Fibroblast of skin of right quadriceps (primary cell): ENCODE measurements at places on chromosomes 2 and 18.
A peak's percentile ranks its signal among the peaks of the same experiment; 100 is the strongest.

GRCh38 chr2:222743251-222743812, 71.9 kb downstream of the MOGAT1 start:
- no peak for DNase-seq

- DNase-seq, result peak; percentile 94
Observed at GRCh38 chr2:675982-676646, 1.1 kb downstream of the TMEM18 start.

DNA sequence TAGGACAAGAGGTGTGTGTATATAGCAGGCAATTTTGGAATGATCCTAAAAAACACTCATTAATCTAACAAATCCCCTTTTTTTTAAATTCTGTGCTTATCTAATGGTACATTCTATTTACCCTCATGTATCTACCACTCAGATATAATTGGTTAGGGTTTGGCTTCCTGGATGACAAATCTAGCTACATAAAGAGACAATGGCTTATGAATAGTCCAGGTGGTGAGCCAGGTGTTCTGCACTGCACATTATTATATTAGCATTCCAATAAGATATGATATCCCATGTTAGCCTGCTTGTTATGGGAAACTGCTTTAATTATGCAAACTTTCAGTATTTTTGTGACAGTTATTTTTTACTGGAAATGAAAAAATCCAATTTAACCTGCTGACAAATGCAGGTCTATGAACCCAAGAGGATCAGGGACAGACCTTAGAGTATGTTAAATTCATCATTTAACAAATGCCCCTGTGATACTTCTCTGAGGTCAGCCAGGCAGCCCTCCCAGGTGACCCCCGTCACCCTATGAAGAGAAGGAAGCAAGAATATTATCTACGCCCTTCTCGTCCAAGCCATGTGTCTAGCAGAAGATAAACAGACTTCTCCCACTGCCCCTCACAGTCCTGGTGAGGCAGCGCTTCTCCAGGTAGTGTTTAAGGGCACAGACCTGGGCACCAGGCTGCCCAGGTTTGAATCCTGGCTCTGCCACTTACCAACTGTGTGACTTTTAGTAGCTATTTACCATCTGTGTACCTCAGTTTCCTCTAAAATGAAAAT, 83.0 kb downstream of the ADD2 start:
- no peak for DNase-seq

DNA sequence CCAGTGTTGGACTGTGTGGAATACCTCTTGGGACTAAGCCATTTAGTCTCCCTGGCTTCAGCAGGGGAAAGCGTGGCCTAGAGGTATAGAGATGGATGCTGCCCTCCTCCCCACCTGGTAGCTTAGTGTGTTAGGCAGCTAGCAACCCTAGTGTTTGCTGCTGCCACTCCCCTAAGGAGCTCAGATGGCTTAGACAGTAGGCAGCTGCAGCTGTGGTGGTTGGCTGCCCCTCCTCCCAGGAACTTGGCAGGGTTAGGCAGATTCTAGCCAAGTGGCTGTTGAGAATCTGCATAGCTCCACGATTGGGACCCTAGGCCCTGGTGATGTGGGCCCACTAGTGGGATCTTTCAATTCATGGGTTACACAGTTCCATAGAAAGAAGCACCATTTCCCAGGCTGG, 550.4 kb upstream of the CHAC2 start:
- DNase-seq, result no peak

- no peak for DNase-seq
Observed at GRCh38 chr2:211404098-211404497, 847.7 kb downstream of the CPS1 start.

GRCh38 chr2:17933256-17933655, 54.8 kb downstream of the KCNS3 start:
- DNase-seq, result peak; percentile 18

- DNase-seq, result no peak
Observed at GRCh38 chr2:118936936-118937335, 5.1 kb upstream of the MARCO start.

GRCh38 chr2:28358668-28359201, 33.9 kb upstream of the FOSL2 start:
- no peak for DNase-seq

DNA sequence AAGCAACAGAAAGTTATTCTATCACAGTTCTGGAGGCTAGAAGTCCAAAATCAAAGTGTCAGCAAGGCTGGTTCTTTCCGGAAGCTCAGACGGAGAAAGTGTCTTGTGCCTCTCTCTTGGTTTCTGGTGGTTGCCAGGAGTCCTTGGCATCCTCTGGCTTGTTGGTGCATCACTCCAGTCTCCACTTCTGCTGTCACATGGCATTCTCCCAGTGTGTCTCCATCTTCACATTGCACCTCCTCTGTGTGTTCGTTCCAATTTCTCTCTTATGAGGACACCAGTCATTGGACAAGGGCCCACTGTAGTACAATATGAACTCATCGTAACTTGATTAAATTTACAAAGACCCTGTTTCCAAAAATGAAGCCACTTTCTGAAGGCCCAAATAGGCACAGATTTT, 175.4 kb upstream of the ATP5MC3 start:
- no peak for DNase-seq

DNA sequence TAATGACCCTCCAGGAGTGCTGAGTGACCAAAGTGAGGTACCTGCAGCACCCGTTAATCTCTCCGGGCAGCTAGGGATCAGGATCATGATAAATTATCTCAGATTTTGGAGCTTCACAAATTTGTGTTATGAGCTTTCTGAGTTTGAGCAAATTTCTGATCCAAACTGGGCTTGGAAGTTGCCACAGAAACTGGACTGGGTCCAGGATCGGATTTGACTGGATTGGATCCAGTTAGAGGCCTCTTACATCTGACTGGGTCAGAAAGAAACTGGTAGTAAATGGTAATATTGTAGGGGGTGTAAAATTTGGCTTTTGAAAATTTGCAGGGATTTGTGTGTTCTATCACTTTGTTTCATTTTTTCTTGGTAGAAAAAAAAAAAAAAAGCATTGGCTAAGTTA, 19.7 kb upstream of the CAPN13 start:
- no peak for DNase-seq

DNA sequence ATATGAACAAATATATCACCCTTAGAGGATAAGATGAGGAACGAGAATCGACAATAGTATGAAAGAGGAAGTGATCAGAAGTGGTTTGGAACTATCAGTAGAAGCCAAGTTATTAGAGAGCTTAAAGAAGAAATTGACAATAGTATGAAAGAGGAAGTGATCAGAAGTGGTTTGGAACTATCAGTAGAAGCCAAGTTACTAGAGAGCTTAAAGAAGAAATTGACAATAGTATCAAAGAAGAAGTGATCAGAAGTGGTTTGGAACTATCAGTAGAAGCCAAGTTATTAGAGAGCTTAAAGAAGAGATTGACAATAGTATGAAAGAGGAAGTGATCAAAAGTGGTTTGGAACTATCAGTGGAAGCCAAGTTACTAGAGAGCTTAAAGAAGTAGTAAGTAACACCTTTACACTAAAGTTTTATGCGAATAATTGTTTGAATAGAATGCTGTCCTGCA, 175.5 kb downstream of the ZNF407 start:
- no peak for DNase-seq

DNA sequence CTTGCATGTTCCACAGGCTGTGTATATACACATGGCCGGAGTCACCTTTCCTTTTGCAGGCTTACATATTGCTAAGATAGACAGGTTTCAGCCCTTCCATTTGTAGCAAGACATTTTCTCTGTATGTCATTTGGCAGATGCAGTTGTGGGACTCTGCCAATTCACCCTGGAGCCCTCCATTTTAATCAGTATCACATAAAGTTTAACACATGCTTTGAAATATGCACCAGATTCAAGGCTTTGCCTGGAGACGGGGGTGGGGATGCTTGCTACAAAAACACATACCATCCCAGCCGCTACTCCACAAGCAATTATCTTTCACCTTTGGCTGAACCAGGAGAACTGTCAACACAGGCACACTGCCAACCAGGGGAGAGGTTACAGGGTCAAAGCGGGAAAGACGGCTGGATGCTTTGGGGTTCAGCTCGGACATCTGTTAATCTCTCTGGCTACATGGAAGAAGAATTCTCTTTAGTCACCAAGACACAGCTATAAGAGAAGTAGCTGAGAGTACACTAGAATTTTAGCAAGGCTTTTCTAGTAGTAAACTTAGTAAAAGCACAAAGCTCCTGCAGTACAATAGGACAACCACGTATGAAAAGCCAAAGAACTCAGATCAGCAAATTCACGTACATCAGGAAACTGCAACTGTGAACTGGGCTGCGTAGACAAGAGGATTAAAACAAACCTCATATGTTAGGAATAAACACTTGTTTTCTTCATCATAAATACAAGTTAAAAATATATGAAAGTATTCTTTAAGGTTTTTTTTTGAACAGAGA, 130.9 kb downstream of the EXOC6B start:
- DNase-seq, result peak; percentile 82

DNA sequence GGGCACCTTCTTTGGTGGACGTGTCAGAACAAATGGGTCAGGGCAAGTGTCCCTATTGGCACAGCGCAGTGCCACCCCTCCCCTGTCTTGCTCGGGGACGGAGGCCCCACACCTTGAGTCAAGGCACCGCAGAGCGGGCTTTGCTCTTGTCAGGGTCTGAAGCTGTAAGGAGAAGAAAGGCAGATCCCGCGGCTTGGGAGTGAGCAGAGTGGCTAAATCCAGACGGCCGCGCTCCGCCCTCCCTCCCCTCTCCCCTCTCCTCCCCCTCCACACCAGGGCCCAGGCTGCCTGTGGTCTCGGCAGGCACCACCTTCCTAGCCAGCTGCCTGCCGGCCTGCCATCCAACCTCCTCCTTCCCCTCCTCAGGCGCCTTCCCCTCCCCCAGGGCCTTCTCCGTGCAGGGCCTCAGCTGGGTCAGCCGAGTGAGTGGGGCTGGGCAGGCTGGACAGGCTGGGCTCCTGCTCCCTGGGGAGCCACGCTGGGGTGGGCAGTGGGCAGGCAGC, 25.8 kb downstream of the SPEG start:
- DNase-seq, result peak; percentile 82

DNA sequence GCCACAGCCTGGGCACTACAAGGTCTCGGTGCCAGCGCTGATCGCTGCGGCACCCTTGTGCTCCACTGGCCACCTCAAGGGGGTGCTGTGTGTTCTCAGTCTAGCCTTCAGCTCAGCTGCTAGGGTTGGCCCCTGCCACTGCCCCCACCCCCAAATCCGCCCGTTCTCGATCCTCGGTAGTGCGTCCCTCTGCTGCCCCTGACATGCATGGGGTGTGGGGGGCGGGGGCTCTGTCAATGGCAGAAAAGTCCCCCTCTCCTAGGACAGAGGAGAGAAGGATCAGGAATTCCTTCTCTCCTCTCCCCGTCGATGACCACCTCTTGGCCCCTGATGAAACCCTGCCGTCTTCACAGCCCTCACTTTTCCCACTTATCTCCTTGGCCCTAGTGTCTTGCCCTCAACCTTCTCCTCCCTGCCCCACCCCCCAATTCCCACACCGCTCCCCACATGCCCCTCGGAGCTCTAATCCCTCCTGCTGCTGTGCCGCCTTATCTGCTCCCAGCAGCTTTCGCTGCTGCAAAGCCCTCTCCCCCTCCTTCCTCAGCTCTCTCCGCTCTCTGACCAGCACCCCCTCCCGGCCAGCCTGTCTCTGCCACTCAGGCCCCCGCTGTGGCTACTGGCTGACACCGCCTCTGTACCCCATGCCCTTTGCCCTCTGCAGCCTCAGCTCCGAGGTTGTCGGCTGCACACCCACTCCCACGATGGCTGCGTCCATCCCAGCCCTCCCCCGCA, 4.3 kb upstream of the ASIC4 start:
- DNase-seq, result peak; percentile 41

GRCh38 chr2:145036421-145037011, 516.6 kb upstream of the ZEB2 start:
- no peak for DNase-seq

GRCh38 chr2:106140913-106141312, 53.2 kb downstream of the UXS1 start:
- no peak for DNase-seq

DNA sequence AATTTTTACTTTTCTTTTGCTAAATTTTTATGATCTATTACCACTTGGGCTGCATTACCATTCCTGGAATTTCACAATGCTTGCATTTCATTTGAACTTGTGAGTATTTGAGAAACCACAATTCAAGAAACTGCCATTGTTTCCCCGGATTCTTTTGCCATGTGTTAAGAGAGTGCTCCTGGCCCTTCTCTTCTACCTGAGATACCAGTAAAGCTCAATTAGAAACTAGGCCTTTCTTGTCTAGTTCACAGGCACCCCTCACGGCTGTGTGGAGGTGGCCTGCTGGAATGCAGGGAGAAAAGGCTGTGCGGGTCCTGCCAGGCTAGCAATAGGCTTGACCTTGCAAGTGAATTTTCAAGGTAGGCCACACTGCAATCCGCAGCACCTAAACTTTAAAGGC, 40.8 kb downstream of the ZEB2 start:
- DNase-seq, result peak; percentile 68

DNA sequence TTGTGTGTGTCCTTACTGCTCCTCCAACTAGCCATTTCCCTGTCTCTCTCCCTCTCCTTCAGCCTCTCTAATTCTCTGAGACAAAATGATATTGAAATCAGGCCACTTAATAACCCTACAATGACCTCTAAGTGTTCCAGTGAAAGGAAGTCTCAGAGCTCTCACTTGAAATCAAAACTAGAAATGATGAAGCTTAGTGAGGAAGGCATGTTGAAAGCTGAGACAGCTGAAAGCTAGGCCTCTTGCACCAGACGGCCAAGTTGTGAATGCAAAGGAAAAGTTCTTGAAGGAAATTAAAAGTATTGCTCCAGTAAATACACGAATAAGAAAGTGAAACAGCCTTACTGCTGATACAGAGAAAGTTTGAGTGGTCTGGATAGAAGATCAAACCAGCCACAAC, 72.9 kb downstream of the PRKCE start:
- no peak for DNase-seq

GRCh38 chr2:189609423-189609816, 28.8 kb upstream of the SLC40A1 start:
- peak; percentile 21 for DNase-seq

DNA sequence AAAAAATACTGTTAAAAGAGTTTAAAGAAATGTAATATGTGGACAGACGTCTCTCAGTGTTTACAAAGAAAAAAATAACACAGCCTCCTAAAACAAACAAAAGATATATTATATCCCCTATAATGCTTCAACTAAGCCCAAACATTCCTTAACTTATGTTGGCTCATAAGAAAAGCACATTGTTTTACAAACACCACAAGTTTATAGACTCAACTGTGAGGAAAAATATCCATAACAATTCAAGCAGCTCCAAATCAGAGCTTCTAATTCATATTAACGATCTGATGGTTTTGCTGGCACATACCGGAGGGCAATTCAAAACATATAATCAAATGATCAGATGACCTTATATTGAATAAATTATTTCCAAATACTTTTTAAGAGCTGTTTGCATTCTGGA, 5.5 kb downstream of the LPIN2 start:
- DNase-seq, result no peak

- no peak for DNase-seq
Observed at GRCh38 chr2:196853301-196854087, 44.3 kb upstream of the C2orf66 start.

DNA sequence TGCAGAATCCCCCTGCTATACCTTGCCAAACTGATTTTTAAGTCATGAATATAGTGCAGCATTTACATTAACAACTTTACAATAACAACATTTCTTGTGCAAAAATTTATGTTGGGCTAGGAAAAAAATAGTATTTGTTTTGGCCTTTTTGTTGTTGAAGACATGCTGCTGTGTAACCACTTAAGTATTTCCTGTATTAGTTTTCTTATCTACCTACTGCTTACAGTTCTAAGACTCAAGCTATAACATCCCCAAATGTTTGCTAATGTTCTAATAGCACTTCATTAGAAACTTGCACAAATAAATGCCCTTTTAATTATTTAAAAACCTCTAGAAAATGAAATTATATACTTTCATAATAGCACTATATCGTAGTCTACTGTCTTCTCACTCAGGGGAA, 154.3 kb upstream of the DOCK10 start:
- DNase-seq, result no peak
